ENCODE measurements at places on chromosomes 16 and 17.

GRCh38 chr17:71111934-71112333, 942.6 kb downstream of the KCNJ2 start:
- no peak for DNase-seq

- peak; percentile 10 for DNase-seq
These were observed 19.3 kb downstream of the CD2BP2 start for GRCh38 chr16:30335598-30336474.

DNA sequence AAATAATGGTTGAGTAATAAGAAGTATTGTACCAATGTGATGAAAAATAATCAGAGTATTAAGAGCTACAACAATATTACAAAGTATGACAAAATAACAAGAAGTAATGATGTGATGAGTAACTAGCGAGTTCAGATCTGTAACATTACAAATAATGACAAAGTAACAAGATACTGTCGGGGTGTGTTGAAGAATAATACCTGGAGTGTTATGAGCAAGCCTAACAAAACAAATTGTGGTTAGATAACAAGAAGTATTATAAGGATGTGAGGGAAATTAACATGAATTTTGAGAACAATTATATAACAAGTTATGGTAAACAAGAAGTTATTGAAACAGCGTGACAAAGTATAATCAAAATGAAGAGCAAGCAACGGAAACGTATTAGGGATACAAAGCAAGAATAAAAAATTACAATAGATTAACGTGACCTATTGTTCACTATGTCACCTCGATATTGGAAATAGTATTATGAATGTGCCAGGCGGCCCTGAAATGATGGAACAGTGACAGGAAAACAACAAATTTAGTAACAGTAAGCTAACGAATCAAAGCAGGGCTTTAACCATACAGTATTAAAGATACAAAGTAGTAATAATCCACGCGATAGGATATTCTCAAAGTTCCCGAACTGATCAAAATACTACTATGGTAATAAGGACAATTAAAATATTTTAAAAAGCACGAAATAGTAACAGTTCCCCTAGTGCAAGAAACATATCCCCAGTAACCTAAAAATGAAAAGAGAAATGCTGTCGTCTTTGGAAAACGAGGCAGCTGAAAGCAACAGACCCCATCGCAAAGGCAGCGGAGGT, 1.6 kb downstream of the TBX4 start:
- DNase-seq: no peak

GRCh38 chr16:50562657-50563056, 14.5 kb downstream of the NKD1 start:
- no peak for DNase-seq

DNA sequence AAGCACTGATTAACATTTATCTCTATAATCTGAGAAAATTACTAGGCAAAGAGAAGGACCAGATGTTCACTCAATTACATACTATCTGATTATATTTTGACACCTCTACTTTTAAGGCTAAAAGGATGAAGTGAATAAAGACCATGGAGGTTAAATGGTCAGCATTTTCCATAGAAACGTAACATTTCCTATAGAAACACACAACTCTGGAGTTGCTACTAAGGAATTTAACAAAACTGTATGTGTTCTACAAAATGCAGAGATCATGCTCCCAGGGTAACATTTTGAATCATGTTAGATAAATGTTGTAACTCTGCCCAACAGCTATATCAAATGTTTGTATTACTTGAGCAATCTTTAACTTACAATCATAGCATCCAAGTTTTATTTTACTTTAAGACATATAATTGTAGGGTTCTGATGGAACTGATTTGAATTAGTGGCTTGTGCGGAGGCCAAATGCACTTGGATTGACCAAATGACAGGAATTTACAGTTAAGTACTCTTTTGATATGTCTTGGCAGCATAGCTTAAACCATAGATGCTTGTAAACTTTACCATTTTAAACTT, 97.7 kb downstream of the RPGRIP1L start:
- DNase-seq: no peak

DNA sequence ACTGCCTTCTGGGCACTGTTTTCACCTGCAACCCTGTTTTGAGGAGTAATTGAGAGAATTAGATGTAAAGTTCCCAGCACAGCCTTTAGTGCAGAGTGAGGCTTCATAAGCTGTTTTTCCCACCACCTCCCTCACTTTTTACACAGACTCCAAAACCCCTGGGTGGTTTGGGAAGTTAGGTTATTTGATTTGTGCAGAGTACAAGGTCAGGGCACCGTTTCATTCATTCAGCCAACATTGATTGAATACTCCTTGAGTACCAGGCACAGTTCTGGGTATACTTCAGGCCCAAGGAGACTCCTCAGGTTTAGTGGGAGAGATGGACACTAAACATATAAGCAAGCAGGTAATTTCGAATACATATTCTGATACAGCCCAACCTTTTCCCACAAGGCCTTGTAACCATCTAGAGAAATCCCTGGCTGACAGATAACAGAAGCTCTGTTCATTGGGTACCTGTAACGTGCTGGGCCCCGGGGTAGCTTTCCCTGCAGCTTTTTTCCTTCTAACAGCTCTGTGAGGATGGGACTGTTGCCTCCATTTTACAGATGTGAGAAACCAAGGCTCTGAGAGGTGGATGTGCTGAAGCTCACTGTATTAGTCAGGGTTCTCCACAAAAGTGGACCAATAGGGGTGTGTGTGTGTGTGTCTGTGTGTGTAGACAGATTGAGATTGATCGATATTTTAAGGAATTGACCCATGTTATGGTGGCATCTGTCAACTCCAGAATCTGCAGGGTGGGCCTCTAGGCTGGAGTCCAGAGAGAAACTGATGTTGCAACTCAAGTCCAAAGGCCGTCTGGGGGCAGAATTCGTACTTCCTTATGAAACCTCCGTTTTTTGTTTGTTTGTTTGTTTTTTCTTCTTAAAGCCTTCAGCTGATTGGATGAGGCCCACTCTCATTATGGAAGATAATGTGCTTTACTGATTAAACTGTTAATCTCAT, 234.7 kb downstream of the SNX29 start:
- DNase-seq: no peak

Data from MM.1S (cell line).